Small intestine (tissue), 16 donors: ENCODE measurements at places on chromosomes 11 and 22.

GRCh38 chr11:15227011-15227410 is 112.3 kb downstream of the INSC start:
- DNase-seq: no peak

- no peak for DNase-seq
These were observed 604 bp upstream of the POLR3H start for GRCh38 chr22:41544671-41545476.

DNA sequence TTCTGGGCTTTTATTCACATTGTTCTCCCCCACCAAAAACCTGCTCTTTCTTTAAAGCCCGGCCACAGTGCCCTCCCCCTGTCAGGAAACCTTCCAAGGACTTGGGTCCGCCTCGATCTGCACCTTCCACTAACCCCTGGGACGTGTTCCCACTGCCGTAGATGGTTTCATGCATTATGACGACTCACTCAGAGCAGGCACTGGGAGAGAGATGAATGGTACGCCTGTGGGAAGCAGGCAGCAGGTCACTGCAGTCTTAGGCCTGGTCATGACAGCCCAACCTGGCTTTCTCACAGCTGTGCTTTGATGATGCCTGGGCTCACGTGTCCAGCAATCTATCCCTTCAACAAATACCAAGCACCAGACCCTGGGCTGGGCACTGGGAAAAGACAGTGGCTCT is 115.7 kb downstream of the WNT7B start:
- DNase-seq: no peak

DNA sequence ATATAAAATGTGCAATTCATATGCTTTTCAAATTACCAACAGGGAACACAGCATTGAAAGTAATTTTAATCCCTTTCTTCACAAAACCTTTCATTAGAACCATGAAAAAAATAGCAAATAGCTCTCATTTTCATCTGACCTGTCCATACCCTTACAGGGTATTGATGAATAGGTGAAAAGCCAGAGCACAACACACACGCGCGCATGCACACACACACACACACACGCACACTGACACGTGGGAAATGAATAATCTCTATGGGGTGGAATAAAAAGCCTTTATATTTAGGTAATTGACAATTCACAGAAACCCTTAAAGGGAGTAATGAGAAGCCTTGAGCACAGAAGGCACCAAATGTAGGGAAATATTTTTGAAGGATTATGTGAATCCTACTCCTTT is 76.2 kb upstream of the POU2AF2 start:
- DNase-seq: no peak

DNA sequence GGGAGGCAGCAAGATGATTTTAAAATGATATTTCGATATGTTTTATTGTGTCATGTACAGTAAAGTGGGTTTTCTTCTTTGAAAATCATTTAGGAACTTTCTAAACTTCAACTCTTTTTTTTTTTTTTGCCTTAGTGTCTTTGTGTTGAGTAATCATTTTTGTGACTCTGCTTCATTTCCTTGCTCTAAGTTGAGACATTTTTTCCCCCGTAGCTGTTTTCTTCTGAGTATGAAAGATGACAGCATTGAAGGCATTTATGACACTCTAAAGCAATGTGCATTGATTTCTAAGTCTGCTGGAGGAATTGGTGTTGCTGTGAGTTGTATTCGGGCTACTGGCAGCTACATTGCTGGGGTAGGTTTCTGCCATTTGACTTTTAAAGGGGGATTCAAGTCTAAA is 23.5 kb downstream of the RRM1 start:
- DNase-seq: no peak

GRCh38 chr11:12219757-12220156 is 109.4 kb downstream of the MICAL2 start:
- no peak for DNase-seq

DNA sequence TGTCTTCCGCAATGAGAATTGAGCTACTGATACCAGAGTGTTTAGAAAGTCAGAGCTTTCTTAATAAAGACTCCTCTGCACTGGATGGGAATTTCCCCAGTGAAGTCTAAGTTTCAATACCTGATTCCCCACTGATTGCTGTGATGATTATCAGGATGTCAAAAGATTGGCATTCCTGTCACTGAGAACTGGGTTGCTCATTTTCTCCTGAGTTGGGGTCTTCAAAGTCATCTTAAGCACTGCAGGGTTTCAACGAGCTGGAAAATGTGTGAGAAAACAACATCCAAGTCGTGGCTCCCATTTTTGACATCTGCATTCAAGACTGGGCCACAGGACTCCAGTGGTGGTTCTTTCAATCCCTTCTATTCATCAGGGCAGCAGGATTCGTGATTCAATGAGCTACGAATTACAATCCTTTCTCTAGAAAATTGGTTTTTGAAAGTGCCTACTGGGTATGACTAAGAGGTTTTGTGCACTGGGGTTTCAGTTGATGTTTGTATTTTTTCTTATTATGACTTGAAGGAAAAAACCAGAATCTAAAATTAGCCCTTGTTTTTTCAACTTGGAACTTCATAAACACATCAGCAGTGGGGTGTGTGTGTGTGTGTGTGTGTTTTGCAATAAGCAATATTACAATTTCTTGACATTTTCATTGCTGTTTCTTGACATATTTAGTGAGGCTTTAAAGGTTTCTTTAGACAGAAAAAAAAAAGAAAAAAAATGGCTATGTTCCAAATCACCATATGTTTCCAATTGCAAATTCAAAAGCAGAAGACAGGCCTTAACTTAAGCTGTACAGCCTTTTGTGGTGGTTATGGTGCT is 233.0 kb downstream of the FAM76B start:
- no peak for DNase-seq

- DNase-seq: no peak
These were observed at the start of gene CXCR5 for GRCh38 chr11:118883368-118884071. Gene CXCR5, plus strand, starts transcription at chr11:118883892. Its CDS starts 50 bp downstream, at chr11:118883942.
